GM04503 (cell line): ENCODE measurements at places on chromosomes 5 and 9.

DNA sequence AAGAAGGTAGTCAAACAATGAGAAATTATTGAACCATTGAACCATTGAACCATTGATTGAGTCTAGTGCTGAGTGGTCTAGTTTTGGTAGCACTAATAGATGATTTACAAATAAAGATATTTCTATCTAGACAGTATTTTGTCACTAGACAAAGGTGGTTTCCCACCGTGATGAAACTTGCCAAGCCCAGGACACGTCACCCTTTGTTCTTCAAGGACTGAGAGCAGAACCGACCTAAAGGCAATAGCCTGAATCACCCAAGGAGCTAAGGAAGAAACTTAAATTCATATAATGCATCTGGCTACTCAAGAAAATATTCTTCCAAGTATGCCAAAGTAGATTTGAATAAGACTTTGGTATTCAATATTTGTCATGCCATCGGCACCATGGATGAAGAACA, 103.3 kb downstream of the ESM1 start:
- DNase-seq = no peak

DNA sequence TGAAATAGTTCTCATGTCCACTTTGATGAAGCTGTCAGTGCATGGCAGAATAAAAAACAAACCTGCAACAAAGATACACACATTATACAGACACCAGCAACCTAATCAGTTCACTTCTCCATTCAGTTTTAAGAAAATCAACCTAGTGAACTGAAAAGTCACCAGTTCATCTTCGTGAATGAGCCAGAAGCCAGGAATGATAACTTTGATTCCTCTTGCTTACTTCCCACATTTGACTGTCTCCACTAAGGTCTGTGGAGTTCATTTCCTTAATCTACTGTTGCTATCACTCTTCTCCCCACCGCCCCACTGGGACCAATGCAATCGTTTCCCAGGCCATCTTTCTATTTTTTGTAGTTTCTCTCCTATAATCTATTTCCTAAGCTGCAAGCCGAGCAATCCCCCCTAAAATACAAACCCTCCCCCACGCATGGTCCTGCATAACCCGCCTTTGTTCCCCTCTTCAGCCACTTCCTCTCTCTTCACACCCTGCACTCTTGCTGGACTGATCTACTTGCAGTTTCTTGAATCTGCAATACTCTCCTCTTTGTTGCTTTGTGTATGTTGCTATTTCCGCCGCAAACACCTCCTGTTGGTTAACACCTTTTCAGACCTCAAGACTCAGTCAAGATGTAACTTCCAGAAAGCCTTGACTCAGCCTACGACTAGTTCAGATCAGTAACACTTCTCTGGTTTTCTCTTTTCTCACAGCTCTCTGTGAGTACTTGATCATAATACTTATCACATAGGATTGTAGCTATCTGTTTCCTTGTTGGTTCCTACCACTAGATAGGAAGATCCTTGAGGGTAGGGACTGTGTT, 16.6 kb downstream of the STOM start:
- DNase-seq = no peak

- DNase-seq = no peak
Measured at GRCh38 chr5:67202828-67203227, 6.2 kb upstream of the CD180 start.

- no peak for DNase-seq
Measured at GRCh38 chr5:135534609-135535419, 950 bp downstream of the NEUROG1 start.

DNA sequence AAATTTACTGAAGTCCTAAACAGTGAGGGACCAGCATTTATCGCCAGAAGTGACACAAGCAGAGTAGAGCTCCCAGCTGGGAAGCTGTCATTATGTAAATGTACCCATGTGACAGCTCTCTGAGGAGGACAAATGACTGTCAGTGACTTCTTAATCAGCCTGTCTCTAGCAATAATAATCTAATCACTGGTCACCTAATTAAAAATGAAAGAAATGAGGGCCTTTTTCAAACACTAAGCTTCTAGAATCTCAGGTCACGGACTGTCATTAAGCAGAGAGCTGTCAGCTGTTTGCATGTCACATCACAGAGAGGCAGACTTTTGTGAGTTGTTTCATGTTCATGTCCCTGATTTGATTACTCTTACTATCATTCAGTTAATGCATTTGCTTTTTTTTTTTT, 77.9 kb upstream of the FBXL17 start:
- no peak for DNase-seq

DNA sequence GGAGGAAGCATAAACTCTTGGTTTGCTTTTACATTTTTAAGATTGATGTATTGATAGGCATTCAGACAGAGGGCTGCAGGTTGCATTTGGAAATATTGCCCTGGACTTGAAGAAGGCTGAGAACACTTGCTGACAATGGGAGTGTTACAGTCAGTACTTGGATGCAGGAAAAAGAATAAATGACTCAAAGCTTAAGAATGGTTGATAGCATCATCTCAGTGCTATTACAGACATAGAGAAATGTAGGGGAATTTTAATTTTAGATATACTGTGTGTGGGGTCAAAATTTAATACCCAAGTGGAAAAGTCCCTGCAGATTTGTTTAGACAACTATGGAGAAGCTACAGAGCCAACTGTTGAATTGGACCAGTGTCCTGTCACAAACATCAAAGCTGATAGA, 101.1 kb downstream of the ISL1 start:
- DNase-seq = no peak

- no peak for DNase-seq
Measured at GRCh38 chr9:107239474-107239873, 43.6 kb upstream of the RAD23B start.

- DNase-seq = no peak
Measured at GRCh38 chr9:87292449-87293191, 205.0 kb upstream of the DAPK1 start.

GRCh38 chr9:37283730-37284325, 138.7 kb upstream of the GRHPR start:
- DNase-seq = no peak

- DNase-seq = no peak
Measured at GRCh38 chr5:57834829-57835608, 352.4 kb upstream of the ACTBL2 start.

DNA sequence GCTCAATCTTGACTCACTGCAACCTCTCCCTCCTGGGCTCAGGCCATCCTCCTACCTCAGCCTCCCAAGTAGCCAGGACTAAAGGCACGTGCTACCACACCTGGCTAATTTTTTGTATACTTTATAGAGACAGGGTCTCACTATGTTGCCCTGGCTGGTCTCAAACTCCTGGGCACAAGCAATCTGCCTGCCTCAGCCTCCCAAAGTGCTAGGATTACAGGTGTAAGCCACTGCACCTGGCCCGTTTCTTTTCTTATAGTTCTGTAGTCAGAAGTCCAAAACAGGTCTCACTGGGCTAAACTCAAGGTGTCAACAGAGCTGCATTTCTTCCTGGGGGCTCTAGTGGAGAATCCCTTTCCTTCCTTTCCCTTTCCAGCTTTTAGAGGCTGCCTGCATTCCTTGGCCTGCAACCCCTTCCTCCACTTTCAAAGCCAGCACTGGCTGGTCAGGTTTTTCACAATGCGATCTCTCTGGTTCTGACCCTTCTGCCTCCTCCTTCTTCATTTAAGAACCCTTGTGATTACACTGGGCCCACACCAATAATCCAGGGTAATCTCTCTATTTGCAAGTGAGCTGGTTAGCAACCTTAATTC, 16.3 kb downstream of the IRF1 start:
- DNase-seq = no peak
